ENCODE measurements at places on chromosomes 4 and X.
A peak's percentile ranks its signal among the peaks of the same experiment; 100 is the strongest.

DNA sequence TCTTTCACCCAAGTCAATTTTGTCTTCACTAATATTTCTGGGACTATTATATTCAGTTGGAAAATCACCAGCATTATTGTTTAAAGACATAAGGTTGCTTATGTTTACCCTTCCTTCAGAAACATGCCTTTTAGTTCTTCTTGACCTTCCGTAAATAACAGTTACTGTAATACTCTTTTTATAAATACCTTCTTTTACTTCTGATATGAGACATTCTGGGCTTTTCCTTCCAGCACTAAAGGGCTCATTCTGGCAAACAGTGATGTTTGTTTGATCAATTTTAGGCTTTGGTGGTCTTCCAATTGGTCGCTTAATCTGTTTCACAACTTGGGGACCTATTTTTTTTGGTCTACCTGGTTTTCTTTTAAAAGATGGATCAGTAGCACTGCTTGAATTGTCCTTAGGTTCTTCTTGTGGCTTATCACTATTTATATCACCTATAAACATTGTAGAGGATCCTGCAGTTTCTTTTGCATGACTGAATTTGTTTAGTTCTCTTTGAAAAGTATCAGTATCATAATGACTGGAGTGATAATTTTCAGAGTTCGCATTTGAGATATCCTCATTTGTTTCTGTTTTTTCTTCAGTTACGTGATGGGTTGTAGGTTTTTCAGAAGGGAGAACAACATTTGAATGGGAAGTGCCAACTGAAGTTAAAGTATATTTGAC, 64.8 kb downstream of the NCAPG start:
- no peak for DNase-seq

- no peak for DNase-seq
These were observed 72.6 kb upstream of the DHX15 start for GRCh38 chr4:24656906-24657305.

DNA sequence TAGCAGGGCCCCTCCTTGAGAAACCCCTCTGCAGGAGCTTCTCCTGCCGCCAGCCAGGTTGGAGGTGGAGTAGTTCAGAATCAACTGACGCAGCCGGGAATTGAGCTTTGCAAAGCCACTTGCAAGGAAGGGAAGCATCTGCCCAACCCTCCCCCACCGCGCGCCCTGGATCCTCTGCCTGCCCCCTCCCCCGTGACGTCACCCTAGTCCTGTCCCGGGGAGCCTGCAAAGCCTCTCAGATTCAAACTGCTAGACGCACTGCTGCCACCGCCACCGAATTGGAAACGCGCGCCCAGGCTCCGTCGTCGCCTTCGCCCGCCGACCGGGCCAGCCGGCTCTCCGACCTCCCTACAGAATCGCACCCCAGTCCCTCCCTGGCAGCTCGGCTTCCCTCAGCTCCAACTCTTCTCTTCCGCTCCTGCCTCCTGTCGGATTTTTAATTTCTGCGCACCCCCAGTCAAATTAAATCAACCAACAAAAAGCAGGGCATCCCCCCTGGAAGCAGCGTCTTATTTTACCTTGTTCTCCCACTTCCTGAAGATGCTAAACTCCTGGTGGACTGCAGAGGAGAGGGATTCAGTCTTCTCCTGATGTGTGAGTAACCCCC, 3.8 kb downstream of the SLITRK2 start:
- no peak for DNase-seq

- no peak for DNase-seq
These were observed 130.3 kb downstream of the GPR143 start for GRCh38 chrX:9635368-9635767.

DNA sequence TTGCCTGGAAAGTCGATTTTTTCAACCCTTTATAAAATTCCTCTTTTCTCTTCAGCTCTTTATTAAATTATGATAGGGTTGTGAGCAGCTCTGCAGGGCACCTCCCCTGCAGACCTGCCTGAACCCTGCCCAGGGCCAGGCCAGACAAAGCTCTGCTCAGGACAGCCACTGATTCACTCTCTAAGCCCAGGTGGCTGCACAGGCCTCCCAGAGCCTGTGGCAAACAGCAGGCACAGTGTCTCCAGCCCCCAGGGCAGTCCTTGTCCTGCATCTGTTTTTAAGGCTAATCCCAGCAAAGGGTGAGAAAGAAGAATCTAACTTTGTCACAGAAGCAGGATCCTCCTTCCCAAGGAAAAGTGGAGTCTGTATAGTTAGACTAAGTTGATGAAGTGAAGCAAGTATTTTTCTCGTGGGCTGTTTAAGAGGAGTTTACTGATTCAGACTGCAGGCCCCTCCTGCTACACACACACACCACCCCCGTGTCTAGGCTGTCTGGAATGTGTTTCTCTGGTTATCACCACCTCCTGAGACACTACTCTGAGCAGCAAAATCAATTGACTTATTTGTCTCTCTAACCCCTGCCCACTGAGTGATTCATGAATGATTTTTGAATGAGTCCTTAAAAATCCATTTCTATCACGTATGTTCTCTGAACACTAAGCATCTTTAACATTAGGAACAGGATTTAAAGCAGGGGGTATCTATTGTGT, 101.7 kb downstream of the CHIC2 start:
- DNase-seq = no peak

DNA sequence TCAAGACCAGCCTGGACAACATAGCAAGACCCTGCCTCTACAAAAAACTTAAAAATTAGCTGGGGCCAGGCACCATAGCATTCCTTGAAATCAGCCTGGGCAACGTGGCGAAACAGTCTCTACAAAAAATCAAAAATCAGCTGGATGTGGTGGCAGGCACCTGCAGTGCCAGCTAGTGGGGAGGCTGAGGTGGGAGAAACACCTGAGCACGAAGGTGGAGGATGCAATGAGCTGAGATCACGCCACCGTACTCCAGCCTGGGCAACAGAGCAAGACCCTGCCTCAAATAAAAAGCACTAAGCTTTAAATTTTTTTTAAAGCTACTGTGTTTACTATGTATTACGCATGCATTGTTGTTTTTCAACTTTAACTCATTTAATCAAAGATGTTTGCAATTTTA, 3.2 kb downstream of the RPL9 start:
- DNase-seq = no peak

DNA sequence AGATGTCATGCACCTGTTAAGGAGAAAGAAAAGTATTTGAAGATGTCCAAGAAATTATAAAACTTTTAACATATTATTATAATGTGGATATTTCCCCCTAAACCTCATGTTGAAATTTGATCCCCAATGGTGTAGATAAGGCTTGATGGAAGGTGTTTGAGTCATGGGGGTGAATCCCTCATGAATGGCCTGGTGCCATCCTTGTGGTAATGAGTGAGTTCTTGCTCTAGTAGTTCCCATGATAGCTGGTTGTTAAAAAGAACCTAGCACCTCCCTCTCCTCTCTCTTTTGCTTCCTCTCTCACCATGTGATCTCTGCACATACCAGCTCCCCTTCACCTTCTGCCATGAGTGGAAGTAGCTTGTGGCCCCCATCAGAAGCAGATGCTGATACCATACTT, 176.6 kb upstream of the NR3C2 start:
- DNase-seq = no peak

GRCh38 chr4:31094474-31094873, 374.3 kb downstream of the PCDH7 start:
- no peak for DNase-seq

- DNase-seq = peak; percentile 5
These were observed 26.1 kb downstream of the ARHGEF6 start for GRCh38 chrX:136754651-136755050.

- DNase-seq = no peak
These were observed 277.0 kb upstream of the INTU start for GRCh38 chr4:127355743-127356142.

GRCh38 chr4:16082426-16083240, 1.2 kb downstream of the PROM1 start:
- DNase-seq = peak; percentile 10

DNA sequence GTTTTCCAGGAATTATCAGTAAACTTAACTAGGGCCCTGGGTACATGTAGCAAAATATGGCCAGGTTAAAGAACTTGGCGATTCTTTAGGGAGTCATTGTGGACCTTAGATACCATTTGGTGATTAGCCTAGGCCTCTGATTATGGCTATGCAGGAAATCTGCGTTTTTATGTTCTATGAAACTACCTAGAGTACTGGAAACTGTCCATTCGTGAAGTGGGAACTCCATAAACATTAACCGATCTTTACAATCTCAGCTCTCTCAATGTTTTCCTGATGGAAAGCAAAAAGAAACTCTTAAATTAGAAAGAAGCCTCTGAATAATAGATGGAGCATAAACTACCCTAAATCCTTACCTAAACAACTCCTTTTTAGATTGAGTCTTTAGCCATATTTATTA, 121.9 kb downstream of the SH3RF1 start:
- DNase-seq = no peak

GRCh38 chr4:123846092-123846491, 449.5 kb downstream of the SPRY1 start:
- DNase-seq = no peak

GRCh38 chrX:118047446-118048186, 69.0 kb downstream of the KLHL13 start:
- DNase-seq = no peak

DNA sequence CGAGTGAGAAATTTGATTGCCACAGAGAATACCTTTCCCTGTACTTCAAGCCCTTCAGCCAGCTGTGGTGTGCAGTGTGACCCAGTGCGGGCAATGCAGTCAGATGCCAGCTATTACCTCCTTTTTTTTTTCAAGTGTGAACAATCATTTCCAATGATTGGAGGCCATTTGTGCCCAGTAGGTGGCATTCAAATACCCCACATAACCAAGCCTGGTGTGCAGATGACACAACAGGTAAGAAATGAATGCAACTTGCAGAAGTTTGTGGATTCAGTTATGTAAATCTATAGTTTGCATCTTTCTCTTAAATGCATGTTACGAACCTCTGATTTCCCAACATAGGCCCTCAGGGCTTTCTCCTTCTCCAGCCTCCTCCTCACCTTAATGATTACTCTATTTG, 98.0 kb downstream of the CLCN4 start:
- no peak for DNase-seq

- DNase-seq = peak; percentile 24
These were observed 110.5 kb downstream of the ANXA3 start for GRCh38 chr4:78661921-78662521.

- no peak for DNase-seq
These were observed 671.2 kb upstream of the FTHL17 start for GRCh38 chrX:31743004-31743403.

GRCh38 chrX:10795721-10796120, 175.3 kb upstream of the MID1 start:
- DNase-seq = no peak

DNA sequence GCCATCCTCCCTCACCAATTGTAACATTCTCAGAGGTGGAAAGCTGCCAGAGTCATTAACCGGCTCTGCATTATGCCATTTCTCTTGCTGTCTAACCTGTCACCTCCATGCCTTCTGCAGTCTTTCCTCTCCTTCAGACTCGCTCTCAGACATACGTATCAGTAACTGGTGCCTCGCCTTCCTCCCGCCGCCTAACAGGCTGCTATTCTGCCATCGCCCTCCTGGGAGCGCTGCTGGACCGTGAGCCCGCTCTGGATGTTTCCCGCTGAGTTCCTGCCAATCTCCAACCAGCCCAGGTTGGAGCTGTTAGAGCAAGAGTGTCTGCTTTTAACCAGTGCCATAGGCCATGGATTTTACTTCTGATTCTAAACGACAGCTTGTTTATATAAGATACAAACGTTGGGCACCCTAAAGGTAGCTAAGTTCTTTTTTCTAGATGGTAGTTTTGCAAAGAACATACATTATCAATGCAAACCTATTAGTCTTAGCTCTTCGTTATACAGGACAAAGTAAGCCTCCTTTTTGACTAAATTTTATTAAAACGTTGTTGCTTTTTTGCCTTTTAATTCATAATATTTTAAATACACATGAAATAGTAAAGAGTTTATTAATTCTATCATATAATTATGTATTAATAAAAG, 59.5 kb upstream of the NEIL3 start:
- peak; percentile 6 for DNase-seq

- DNase-seq = no peak
These were observed 392.4 kb downstream of the UNC5C start for GRCh38 chr4:95156452-95156765.

DNA sequence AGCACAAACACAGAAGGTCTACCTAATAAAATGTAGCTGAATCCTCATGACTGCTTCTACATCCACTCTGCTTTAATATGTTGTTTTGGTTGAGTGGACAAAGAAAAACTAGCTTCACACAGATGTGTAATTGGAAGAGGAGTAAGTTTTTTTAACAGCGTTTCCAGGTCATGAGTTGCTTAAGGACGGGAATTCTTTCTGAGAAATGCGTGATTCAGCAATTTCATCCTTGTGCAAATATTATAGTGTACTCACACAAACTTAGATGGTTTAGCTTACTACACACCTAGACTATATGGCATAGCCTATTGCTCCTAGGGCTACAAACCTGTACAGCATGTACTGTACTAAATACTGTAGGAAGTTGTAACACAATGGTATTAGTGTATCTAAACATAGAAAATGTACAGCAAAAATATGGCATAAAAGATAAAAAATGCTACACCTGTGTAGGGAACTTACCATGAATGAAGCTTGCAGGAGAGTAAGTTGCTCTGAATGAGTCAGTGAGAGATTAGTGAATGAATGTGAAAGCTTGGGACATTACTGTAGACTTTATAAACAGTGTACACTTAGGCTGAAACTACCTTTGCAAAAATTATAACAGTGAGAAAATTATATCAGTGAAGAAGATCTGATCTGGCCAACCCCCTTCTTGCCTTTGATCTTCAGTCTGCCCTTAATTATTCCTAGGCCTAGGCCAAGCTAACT, 70.8 kb upstream of the IL15 start:
- DNase-seq = no peak

DNA sequence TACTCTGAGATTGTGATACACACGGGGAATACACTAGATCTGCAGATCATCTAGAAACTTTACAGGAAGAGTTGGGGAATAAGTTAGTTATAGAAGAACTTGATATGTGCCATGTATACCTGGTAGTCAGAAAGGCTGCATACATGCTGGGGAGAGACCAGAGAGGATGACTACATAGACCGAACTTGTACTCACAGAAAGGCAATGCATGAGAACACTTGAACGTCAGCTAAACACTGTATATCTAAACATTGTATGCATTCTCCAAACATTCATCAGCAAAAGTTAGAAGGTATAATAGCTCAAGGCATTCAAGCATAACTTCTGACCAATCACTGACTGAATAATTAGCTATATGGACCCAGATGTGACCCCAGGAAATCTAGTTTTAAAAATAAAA, 78.0 kb upstream of the PDHA2 start:
- no peak for DNase-seq

DNA sequence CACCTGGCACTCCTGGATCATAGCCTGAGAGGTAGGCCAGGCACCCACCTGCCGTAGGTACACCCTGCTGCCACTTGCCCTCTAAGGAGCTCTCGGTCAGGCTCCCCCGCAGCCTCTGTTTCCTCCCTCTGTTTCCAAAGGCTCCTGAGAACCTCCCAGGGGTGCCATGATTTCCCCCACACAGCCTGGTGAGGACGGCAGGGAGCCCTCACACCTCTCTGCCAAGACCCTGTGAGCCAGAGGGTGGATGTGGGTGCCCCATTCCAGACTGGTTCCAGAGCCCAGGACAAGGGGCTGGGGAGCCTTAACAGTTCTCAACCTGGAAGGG, 1.6 kb upstream of the ABLIM2 start:
- DNase-seq = no peak

GRCh38 chr4:169151671-169152070, 119.1 kb downstream of the SH3RF1 start:
- no peak for DNase-seq

GRCh38 chr4:61500883-61501282, 300.8 kb downstream of the ADGRL3 start:
- DNase-seq = no peak
